ENCODE measurements at places on chromosomes 7 and 10. TPM values are rescaled to one million over a fixed set of nuclear protein-coding genes. Genes with fewer than 3 reads are reported as not detected.
A peak's percentile ranks its signal among the peaks of the same experiment; 100 is the strongest.

MLXIPL gene
- total RNA-seq: 0.41 TPM

MMD2 gene
- total RNA-seq: not detected

CDCA7L gene
- total RNA-seq: 12.1 TPM

NPC1L1 gene
- total RNA-seq: 0.07 TPM

TMEM106B gene
- 42.8 TPM for total RNA-seq

GRCh38 chr7:134692344-134692705, 45.7 kb downstream of the BPGM start:
- DNase-seq: peak; percentile 86

DNA sequence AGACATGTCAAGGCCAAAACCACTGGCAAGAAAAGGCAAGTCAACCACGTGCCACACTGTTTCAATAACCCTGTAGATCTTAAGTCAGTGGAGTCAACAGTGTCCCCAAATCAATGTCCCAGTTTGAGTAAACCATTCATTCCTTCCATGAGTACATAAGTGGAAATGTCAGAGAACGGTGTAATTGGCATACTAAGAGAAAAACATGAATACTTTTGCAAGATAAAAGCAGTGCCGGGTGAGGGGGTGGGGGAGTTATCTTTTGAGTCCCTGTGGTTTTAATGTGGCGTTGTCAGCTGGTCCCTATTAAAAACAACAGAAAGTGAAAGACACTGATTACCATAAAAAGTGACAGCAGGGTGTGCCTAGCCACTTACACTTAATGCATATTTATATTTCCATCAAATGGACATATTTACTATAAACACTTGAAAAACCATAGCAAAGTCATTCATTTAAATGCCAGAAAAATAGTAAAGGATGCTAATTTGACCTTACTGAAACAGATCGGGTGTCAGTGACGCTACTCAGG, 37.8 kb downstream of the RSU1 start:
- no peak for DNase-seq

- peak; percentile 36 for DNase-seq
Measured at GRCh38 chr10:77820349-77820748, 106.2 kb downstream of the DLG5 start.

DNA sequence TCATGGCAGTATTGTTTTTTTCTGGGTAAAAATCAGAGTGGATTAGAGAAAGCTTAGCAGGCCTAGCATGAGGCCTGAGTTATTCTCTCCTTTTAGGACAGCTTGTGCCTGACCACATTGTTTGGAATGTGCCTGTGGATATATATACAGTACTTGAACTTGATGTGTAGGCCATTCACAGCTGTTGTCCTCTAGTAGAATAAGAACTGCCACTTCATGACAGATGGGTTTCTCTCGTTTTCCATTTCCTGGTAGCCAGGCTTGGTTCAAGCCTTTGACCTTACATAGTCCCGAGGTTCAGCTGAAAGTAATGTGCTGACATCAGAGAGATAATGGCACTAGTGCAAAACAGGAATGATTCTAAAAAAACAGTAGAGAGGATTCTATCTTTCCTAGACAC, 473.9 kb downstream of the AUTS2 start:
- peak; percentile 88 for DNase-seq

GRCh38 chr7:130070861-130071622, 708 bp downstream of the KLHDC10 start:
- peak; percentile 9 for DNase-seq
